IPS-NIHi11 (cell line): ENCODE measurements at places on chromosomes 4 and X.

DNA sequence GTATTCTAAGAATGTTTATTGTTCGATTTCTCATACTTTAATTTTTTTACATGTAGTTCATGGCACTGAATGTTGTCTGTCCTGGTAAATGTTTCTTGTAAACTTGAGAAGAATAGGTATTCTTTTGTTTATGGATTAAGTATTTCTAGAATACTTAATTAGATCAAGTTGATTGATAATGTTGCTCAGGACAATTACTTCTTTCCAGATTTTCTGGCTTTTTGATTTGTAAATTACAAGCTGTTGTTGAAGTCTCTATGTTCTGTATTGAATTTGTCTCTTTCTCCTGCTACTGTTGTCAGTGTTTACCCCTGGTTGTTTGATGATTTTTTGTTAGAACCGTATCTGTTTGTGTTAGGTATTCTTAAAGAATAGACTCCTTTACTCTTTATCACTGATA, 1720.9 kb upstream of the AGA start:
- no peak for DNase-seq

- DNase-seq = no peak
Measured at GRCh38 chr4:29079260-29079659, 1640.9 kb upstream of the PCDH7 start.

GRCh38 chr4:114365591-114365990, 233.0 kb upstream of the UGT8 start:
- no peak for DNase-seq

DNA sequence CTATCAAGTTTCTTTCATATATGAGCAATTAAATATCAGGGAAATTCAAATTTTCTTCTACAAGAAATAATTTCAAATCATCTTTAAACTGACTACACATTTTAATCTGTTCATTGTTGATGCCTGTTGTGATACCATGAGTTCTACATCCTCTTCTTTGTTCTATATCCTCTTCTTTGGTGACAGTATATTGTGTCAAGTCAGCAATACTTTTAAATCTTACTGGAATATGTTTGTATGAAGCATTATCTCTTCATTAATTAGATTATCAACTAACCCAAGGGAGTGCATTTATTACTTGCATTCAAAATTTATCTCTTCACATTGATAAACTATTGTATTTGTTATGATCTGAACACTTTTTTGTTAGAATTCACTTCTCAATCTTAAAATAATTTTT, 275.0 kb upstream of the INTU start:
- DNase-seq = no peak

DNA sequence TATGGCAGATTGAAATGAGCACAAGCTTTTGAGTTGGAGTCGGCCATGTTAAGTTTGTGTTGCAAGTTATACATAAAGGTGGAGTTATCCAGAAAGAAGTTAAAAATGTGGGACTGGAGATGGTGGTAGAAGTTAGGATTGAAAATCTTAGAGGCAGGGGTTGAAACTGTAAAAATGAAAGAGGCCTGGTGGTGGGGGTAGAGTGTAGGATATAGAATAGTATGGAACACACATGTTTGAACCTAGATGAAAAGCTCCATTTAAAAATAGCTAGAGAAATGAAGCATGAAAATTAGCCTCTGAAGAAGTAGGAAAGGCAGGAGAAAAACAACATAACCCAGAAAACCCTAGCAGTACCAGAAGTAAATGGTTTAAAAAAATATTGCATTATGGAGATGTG, 131.8 kb upstream of the ENPEP start:
- DNase-seq = peak; percentile 17

- no peak for DNase-seq
Measured at GRCh38 chrX:115360220-115360781, 70.8 kb downstream of the LUZP4 start.

DNA sequence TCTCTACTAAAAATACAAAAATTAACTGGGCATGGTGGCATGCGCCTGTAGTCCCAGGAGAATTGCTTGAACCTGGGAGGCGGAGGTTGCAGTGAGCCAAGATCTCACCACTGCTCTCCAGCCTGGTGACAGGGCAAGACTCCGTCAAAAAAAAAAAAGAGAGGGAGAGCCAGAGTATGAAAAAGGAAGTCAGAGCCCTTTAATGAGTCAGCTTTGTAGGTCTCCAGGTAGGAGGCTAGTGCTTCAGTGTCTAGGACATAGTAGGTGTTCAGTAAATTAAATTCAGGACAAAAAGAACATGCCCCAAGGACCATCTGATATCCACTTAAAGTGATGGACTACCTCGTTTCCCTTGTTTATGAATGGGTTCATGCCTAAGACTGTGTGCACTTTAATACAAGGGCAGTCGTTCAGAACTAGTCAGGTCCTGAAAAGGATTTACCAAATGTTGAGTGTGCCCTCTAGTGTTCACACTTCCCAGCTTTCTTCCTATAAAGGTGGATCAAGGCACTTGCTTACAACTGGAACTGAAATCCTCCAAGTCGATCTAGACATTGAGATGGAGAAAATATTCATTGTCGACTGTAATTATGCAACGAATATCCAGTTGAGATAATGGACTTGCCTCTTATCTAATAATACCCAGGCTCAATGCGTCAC, 29.0 kb downstream of the F9 start:
- peak; percentile 30 for DNase-seq

- DNase-seq = no peak
Measured at GRCh38 chrX:11185861-11186260, 74.7 kb downstream of the HCCS start.

GRCh38 chr4:117968606-117969005, 65.7 kb upstream of the NDST3 start:
- no peak for DNase-seq

GRCh38 chr4:46909078-46909477, at the start of gene COX7B2:
COX7B2 (minus strand) TSS chr4:46909245; CDS start chr4:46735192, 174,053 bp downstream.
- DNase-seq = no peak

DNA sequence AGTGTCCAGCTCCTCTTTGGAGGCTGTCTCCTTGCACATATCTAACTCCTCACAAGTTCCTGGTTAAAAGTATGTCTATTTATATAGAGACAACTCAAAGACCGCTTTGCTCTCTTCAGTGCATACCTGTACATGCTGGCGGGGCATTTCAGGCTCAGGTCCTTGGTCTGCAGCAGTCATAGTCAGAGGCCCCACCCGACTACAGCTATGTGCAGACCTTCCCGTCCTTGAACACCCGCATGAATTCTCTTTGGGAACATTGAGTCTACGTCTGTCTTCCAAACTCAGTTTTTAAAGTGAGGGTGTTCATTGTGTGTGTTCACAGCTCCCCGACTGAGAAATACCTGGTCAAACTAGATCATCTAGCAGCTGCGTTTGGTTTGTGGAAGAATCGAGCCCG, 4.2 kb downstream of the BCOR start:
- DNase-seq = no peak

GRCh38 chr4:48212165-48212564, 57.5 kb downstream of the TEC start:
- no peak for DNase-seq

- DNase-seq = no peak
Measured at GRCh38 chrX:24355095-24355494, 5.3 kb upstream of the SUPT20HL1 start.

DNA sequence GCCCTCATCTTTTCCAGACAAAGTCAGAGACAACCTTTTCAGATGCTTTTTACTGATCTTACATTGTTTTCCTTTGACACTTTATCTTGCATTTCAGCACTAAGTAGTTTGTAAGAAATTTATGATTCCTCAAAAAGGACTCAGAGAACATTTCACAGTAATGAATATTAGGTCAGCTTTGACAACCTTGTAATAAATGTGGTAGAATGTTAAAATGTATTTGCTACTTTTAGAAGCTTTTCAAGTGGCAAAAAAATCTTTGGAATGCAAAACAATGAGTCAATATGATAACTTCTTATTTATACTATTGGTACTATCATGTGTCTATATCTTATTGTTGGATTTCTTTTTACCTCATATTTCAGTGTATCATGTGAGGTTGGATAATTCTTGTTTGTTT, 146.2 kb upstream of the FAT4 start:
- DNase-seq = no peak

DNA sequence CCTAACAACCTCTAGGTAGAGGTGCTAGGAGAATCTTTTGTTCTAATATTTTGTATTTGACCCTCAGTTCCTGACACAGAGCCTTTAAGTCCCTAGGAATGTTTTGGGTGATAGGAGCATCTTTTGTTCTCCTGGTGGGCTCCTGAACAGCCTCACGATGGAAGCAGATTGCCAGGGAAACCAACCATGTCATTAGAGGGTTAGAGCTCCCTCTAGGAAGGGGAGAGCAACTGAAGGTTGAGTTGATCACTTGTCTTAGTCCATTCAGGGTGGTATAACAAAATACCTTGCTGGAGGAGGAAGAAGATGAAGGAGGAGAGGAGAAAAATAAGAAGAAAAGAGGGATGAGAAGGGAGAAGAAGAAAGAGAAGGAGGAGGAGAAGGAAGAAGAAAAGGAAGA, 9.2 kb downstream of the VCX start:
- peak; percentile 11 for DNase-seq

DNA sequence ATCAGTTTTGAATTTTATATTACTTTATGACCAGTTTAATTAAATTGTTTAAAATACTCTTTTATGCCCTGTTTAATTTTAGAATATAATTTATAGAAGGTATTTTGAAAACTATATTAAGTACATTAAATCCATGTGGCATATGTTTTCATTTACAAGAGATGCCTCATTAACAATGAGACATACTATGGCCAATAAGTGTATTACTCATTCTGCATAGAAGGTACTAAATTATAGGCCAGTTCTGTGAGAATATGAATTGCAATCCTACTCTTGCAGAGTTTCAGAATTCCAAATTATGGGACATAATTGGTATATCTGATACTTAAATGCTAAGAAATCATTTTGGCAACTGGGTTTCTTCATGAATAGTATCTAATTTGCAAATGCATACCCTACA, 951.1 kb downstream of the FAT4 start:
- no peak for DNase-seq

DNA sequence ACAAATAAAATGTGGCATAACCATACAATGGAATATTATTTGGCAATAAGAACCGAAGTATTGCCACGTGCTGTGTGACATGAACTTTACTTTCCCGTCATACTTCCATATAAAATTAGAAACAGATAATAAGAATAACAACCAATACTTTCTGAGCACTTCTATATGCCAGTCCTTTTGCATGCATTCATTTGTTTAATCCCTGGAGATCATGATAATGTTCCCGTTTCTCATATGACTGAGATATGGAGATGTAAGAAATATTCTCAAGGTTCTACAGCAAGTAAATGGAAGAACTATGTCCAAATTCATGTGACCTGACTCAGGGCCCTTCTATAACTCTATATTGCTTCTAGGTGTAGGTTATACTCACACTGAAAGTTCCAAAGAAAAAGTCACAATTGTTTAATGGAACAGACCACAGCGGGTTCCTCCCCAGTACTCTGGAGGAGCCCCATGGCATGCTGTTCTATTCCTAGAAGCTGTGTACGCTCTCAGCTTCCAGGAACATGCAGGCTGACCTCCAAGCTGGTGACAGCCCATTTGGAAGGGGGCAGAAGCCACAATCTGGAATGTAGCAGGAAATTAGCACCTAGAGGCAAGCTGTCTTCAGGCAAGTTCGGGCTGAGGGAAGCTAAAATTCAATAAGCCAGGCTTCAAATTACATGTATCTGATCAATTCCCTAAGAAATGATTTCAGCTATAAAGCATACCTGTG, 31.5 kb downstream of the QDPR start:
- DNase-seq = no peak

- no peak for DNase-seq
Measured at GRCh38 chrX:130770615-130771014, 132.4 kb downstream of the ENOX2 start.

GRCh38 chrX:72392042-72392441, 86.3 kb upstream of the CITED1 start:
- no peak for DNase-seq

GRCh38 chrX:69088171-69088938, 76.9 kb downstream of the PJA1 start:
- peak; percentile 38 for DNase-seq

- no peak for DNase-seq
Measured at GRCh38 chr4:7699031-7699430, 240.6 kb downstream of the AFAP1 start.

GRCh38 chr4:74570095-74570494, 125.2 kb downstream of the AREG start:
- no peak for DNase-seq

- no peak for DNase-seq
Measured at GRCh38 chrX:1536712-1537030, 314 bp downstream of the P2RY8 start.

DNA sequence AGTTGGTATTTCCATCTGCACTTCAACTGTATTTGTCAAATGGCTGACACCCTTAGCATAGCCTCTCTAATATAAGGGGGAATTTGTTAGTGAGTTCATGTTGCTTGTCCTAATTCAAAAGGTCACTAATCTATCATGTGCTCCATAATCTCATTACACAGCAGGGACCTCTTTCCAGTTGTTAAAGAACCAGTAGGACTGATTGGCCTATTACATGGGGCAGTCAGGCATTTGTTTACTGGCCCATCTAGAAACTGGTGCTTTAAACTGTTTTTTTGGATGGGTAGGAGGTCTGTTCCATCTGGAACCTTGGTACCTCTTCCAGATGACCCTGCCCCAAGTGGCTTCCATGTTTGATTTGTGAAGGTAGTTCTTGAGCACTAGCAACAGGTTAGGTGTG, 11.4 kb downstream of the ANK2 start:
- no peak for DNase-seq

- no peak for DNase-seq
Measured at GRCh38 chr4:8391071-8391470, 49.5 kb downstream of the ACOX3 start.

- DNase-seq = no peak
Measured at GRCh38 chr4:136150046-136150445, 1382.2 kb downstream of the PCDH18 start.

DNA sequence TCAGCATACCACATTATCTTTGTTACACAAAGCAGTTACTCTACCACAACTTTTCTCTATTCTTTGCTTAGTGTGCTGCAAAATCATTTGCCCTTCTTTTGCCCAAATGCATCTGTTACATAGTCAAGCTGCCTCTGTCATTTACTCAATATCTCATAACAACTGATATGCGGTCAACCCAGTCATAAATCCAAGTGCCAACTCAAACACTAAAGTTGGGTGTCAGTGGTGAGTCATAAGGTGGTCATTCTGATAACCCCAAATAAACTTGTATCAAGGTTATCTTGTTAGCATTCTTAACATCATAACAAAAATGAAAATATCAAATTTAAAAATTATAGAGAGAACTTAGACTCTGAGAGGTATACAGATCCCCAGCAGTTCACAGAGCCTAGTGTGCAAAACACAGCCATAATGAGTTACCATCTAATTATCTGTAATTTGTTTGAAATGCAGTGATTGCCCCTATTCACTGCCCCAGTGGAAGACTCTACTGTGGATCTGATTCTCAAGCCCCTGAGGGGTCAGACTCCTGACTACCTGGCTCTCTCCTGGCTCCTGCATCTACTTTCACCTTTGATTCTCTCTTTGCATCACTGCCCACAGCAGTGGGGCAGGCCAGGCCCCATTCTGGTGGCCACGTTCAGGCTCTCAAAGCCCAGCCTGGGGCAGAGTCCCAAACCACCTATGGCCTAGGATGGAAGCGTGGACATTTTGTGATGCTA, 29.2 kb downstream of the TBC1D9 start:
- DNase-seq = no peak
